ENCODE measurements at places on chromosomes 1 and 21. TPM values are rescaled to one million over a fixed set of nuclear protein-coding genes. Genes with fewer than 3 reads are reported as not detected.

IFFO2 gene
- 14.0 TPM for total RNA-seq

CBS gene
- total RNA-seq = 8.3 TPM

ATG4C gene
- 9.4 TPM for total RNA-seq

ARTN gene
- total RNA-seq = 0.75 TPM

BMP8A gene
- 1.4 TPM for total RNA-seq

KCNT2 gene
- total RNA-seq = 3.9 TPM

AGT gene
- 152 TPM for total RNA-seq

ZBTB21 gene
- total RNA-seq = 5.5 TPM

TMCC2 gene
- total RNA-seq = 11.9 TPM

GPA33 gene
- total RNA-seq = 1.5 TPM

OR2L13 gene
- total RNA-seq = not detected

OR2L3 gene
- not detected for total RNA-seq

TNNT2 gene
- total RNA-seq = 12,321 TPM

GPR52 gene
- total RNA-seq = 1.1 TPM

TGFBR3 gene
- total RNA-seq = 64.8 TPM

DNASE2B gene
- total RNA-seq = not detected

FMOD gene
- 34.2 TPM for total RNA-seq

C1orf21 gene
- 49.4 TPM for total RNA-seq

RXFP4 gene
- not detected for total RNA-seq

LCE1A gene
- total RNA-seq = not detected

SERPINC1 gene
- total RNA-seq = 0.31 TPM

DTL gene
- total RNA-seq = not detected

TEKT2 gene
- total RNA-seq = 0.41 TPM

EXTL1 gene
- 1.4 TPM for total RNA-seq

RAB42 gene
- total RNA-seq = 1.5 TPM

KPRP gene
- not detected for total RNA-seq

HIVEP3 gene
- 5.8 TPM for total RNA-seq

SVBP gene
- total RNA-seq = 22.1 TPM

TSEN15 gene
- total RNA-seq = 42.8 TPM

LIPI gene
- not detected for total RNA-seq

REG4 gene
- total RNA-seq = not detected

TRIM45 gene
- 10.9 TPM for total RNA-seq

SLC25A24 gene
- 14.4 TPM for total RNA-seq

NMNAT2 gene
- total RNA-seq = 40.0 TPM

IL19 gene
- not detected for total RNA-seq

GJA8 gene
- not detected for total RNA-seq

PI4KB gene
- total RNA-seq = 46.5 TPM

RNU1-2 gene
- total RNA-seq = not detected

THEM5 gene
- not detected for total RNA-seq

CYP4A22 gene
- total RNA-seq = not detected

SLC45A3 gene
- total RNA-seq = 2.7 TPM

ITLN2 gene
- total RNA-seq = 2.0 TPM

OR10J5 gene
- total RNA-seq = not detected

SCAMP3 gene
- total RNA-seq = 77.2 TPM

TGFB2 gene
- 4.3 TPM for total RNA-seq

SPATA1 gene
- total RNA-seq = 1.5 TPM

PTPN7 gene
- total RNA-seq = 0.63 TPM

OR10K1 gene
- not detected for total RNA-seq

ABCA4 gene
- total RNA-seq = 0.51 TPM
